Common myeloid progenitor, CD34-positive (primary cell): ENCODE measurements at places on chromosomes 3 and 15.

DNA sequence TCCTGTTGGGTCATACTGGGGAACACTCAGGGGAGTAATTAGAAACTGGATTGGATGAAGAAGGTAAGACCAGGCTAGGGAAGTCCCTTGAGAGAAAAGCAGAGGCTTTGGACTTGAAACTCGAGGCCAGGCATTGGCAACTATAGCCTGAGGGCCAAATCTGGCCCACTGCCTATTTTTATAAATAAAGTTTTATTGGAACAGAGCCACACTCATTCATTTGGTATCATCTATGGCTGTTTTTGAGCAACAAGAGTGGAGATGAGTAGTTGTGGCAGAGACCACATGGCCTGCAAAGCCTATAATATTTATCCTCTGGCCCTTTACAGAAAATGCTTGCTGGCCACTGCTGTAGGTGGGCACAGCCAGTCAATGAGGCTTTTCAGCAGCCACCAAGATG is 301.4 kb downstream of the UACA start:
- DNase-seq = no peak

- no peak for DNase-seq
Measured at GRCh38 chr3:9439331-9439730, 41.9 kb downstream of the SETD5 start.

DNA sequence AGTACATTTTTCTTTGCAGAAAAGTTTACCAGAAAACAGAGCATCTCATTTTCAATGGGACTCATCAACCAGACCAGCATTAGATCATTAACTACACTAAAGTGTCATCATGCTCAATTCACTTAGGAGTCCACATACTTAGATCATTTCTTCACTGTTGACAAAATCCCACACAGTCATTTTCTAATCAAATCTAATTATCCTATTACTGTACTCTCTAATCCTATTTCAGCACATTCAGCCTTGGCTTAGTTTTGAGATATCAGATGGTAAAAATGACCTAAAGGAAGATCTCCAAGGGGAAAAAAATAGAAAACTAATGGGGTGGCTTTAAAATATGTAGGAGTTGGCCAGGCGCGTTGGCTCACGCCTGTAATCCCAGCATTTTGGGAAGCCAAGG is 5.2 kb upstream of the CTXN2 start:
- DNase-seq = no peak

DNA sequence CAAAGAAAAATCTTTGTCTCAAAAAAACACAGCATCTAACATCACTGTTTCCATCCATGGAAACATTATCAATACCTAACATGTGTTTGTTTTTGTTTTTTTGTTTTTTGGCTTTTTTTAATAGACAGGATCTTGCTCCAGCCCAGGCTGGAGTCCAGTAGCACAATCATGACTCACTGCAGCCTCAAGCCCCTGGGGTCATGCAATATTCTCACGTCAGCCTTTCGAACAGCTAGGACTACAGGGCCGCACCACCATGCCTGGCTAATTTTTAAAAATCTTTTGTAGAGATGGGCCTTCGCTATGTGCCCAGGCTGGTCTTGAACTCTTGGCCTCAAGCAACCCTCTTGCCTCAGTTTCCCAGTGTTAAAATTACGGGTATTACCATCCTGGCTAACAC is 52.8 kb downstream of the RAF1 start:
- no peak for DNase-seq

GRCh38 chr15:44153352-44153751 is 41.7 kb downstream of the FRMD5 start:
- no peak for DNase-seq

GRCh38 chr3:177594096-177594495 is 396.8 kb upstream of the TBL1XR1 start:
- no peak for DNase-seq

DNA sequence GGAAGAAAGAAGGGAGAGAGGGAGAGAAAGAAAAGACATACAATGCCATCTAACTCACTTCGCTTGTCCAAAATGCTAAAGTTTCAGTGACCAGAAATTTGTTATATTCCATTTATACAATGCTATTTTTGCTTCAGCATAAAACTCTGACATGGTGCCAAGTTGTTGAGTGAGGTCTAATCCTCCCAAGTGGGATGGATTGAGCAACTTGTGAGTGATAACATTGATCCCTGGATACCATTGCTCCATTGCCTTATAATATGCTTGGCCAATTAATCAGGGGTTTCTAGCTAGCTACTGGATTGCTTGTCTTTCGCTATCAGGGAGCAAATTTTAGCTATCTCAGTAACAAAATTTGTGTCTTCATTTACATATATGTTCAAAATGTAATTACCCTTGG is 615.6 kb upstream of the DPPA4 start:
- DNase-seq = no peak
